Muscle of arm (tissue), 14 donors: ENCODE measurements at places on chromosomes 6 and 20. TPM values are rescaled to one million over a fixed set of nuclear protein-coding genes. Genes with fewer than 3 reads are reported as not detected.

DNA sequence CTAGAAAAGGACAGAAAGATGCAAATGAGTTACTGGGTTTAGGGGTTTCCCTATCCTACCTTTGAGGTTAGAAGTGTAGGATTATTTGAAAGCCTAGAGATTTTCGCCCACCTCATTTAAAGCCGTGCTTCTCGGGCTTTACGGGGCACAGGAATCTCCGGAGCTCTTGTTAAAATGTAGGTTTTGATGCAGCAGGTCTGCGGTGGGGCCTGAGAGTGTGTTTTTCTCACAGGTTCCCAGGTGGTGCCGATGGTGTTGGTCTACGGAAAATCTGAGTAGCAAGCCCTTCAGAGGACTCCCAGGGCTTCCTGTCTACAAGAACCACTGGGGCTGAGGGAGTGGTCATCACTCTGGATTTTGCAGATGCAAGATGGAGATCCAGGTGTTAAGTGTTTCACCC lies 47.5 kb downstream of the TRAM2 start:
- no peak for DNase-seq

DNA sequence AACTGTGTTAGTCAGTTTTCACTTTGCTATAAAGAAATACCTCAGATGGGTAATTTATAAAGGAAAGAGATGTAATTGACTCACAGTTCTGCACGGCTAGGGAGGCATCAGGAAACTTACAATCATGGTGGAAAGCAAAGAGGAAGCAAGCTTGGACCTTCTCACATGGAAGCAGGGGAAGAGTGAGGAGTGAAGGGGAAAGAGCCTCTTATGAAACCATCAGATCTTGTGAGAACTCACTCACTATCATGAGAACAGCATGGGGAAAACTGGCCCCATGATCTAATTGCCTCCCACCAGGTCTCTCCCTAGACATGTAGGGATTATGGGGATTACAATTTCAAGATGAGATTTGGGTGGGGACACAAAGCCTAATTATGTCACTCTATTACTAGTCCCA lies 41.3 kb upstream of the PLAGL1 start:
- DNase-seq: no peak

DNA sequence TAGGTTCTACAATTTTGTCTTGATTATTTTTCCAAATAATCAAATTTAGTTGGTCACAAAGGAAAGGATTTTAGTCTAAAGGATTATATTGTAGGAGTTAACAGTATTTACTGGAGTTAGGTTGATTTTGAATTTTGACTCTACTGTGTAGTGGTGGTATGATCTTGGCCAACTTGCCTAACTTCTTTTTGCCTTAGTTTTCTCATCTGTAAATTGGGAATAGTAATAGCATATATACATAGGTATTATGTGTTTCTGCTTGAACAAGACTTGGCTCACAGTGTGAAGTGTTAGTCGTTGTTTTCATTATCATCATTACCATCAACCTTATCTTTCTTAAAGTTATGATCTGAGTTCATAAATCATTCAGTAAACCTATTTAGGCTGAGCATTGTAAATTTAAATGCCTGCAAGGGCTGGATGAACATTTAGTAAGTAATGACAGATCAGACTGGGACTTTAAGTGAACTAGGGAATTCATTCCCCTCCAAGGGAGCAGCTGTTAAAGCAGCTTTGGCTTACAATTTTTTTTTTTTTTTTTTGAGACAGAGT lies 11.2 kb downstream of the ITCH start:
- no peak for DNase-seq

GRCh38 chr6:37354526-37355384 lies 972 bp downstream of the RNF8 start:
- DNase-seq: peak; percentile 30

- DNase-seq: no peak
Measured at GRCh38 chr6:166382500-166382932, 224 bp downstream of the MPC1 start.

DNA sequence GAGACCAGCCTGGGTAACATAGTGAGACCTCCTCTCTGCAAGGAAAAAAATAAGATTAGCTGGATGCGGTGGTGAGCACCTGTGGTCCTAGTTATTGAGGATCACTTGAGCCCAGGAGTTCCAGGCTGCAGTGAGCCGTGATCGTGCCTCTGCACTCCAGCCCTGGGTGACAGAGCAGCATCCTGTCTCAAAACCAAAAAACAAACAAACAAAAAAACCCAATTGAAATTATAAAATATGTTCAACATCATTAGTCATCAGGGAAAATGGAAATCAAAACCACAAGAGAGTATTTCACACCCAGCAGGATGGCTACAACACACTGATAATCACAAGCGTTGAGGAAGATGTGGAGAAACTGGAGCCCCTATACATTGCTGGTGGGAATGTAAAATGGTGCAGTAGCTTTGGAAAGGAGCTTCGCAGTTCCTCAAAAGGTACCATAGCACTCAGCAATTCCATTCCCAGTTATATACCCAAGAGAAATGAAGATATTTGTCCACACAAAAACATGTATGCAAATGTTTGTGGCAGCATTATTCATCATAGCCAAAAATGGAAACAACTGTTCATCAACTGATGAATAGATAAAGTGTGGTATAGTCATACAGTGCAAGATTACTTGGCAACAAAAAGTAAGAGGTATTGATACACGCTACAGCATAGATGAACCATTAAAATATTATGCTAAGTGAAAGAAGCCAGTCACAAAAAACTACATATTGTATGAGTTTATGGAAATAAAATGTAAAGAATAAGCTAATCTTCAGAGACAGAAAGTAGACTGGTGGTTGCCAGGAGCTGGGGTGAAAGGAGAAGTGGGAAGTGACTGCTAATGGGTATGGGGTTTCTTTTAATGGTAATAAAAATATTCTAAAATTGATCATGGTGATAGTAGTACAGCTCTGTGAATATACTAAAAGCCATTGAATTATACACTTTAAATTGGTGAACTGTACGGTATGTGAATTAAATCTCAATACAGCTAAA lies 38.7 kb upstream of the RIPOR2 start:
- DNase-seq: no peak

DNA sequence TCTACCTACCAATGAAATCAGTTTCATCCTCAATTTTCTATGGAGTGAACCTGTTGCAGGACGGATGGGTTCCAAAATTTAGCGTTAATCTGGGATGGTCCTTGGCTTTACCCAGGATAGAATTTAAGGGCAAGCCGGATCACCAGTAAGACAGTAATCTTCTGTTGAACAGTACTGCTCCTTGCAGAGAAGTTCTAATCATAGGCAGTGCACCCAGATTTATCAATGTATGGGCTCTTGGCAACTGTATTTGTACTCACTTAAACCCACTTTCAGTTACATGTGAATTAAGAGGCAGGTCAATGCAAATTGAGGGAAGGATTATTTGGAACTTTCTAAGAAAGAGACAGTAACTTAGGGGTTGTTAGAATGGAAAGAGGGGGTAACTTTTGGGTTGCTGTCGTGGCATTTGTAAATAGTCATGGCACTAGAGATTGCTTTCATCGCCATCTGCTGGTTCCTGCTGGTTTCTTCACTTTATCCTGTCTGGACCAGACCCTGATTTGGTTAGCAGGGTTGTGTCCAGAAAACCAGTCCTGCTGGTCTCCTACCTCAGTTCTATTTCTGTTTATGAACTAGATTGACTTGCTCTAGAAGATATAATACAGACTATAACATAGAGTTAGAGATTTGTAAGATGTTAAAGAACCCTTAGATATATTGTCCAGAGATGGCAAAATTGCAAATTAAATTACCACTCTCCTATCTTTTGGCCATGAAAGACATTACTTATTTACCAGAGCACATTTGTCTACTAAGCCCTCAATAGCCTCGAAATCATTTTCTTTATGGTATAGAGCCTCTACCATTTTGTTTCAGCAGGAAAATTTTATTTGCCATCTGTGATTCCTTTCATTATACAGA lies 646.3 kb downstream of the UTRN start:
- DNase-seq: peak; percentile 19

GRCh38 chr6:167119670-167120582 lies 3.0 kb upstream of the CCR6 start:
- DNase-seq: no peak

DNA sequence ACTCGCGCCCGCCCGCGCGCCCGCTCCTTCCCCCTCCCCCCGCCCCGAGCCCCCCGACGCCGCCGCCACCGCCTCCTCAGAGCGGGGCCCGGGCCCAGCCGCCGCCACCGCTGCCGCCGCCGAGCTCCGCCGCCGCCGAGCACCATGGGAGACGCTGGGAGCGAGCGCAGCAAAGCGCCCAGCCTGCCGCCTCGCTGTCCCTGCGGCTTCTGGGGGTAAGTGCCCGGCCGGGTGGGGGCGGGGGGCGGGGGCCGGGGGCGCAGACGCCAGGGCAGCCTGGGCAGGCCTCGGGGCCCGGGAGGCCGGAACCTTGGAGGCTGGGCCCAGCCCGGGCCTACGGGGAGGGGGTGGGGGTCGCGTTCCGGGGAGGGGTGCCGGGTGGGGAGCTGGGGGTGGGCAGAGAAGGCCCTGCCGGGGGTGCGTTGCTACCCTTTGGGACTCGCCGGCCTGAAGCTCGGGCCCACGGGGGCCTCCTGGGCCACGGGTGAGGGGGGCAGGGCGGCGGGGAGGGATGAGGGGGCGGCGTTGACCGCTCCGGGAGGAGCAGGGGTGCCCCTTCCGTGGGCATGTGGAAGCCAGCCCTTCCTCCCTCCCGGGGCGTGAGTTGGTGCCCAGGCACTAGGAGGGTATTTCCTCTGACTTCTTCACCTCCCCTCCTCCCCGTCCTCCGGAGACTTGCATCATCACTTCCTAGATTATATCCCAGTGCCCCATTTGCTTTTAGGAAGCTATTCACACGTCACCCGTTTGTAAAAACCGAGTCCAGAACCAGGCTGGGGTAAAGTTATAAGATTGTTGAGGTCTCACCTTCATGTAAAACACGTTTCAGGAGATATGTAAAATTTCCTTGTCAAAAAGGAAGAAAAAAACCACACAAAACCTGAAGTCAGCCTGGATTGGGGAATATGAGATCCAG lies 533 bp downstream of the ZFAND3 start:
- peak; percentile 61 for DNase-seq

DNA sequence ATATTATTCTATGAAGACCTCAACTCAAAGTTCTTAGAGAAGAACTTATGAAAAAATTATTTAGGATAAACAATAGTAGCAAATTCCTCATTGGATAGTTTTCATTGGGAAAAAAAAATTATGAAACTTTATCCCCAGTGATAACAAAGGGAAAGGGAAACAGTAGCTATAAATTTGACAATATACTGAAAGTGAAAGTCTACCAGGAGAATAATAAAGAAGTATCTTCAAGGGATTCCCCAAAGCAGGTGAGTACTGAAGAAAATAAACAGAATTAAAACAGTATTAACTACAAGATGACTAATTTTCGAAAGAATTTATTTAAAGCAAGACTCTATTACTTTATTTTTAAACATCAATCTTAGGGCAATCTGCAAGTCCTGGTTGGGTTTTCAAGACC lies 56.4 kb downstream of the REPS1 start:
- no peak for DNase-seq

DNA sequence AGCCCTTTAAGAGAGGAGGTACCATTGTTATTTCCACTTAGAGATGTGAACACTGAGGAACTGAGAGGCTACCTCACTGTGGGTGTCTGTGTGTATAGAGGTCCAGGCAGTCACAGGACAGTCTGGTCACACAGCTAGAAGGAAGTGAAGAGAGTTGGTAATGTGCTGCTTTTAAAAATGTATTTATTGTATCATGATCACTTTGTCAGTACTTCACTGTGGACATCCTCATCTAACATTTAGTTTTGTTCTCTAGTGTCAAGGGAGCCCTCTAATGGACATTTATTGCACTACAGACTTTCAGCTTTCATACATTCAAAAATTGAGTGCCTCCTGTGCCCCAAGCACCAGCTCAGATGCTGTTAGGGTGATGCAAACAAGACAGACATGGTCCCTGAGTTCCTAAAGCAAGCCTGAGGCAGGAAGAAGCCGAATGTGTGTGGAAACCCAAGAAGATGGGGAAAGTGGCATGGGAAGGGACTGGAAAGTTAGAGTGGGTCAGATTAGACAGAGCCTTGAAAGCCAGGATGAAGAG lies 123.0 kb downstream of the SLC16A10 start:
- peak; percentile 52 for DNase-seq

GRCh38 chr6:11811644-11812264 lies 33.2 kb upstream of the ADTRP start:
- DNase-seq: no peak

DNA sequence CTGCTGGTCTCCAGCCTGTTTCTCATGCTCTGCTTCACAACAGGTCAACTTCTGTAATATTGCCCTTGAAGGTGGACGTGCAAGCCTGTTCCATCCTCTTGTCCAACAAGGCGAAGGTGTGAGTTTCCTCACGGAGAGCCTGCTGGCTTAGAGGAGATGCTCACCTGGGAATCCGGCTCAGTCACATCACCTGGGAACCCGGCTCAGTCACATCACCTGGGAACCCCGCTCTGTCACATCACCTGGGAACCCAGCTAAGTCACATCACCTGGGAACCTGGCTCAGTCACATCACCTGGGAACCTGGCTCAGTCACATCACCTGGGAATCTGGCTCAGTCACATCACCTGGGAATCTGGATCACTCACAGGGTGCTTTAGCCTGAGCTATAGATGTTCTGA lies 230.1 kb downstream of the ERMARD start:
- no peak for DNase-seq

- peak; percentile 87 for DNase-seq
Measured at GRCh38 chr20:53859684-53860083, 210.7 kb downstream of the BCAS1 start.

DNA sequence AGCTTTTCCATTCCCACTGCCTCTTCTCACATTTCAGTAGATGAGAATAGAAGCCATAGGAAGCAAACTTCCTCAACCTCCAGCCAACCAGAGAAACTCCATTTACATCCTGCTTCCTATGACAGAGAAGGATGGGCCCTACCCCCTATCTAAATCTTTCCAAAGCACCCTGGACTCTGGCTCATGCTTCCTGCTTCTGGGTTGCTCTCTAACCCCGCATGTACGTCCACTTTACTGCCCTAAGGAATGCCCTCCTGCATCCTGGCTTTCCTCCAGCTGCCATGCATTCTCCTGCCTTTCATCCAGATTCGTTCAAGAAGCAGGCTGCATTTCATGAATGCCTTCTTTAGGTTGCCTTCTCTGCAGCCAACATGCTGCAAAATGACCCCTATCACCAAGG lies 91.9 kb downstream of the FAM217A start:
- no peak for DNase-seq

- DNase-seq: no peak
Measured at GRCh38 chr6:51398793-51399192, 580.1 kb downstream of the TFAP2B start.

- DNase-seq: no peak
Measured at GRCh38 chr6:149169761-149170511, 147.6 kb upstream of the TAB2 start.

DNA sequence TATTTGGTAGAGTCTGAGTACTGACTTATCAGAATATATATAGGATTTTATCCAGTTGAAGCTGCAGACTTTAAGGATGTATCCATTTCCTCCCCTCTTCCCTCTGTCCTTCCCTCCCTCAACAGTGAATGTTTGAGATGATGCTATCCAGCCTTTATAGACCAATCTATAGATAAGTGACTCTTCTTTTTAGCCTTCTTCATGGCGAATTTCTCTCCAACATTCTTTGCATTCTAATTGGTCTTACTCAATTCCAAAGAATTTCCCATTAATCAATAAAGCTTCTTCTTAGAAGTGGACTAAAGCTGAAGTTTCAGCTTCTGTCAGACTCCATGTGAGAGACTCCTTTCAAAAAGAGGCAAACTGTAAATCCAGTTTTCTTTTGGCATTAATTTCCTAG lies 99.3 kb downstream of the AIG1 start:
- no peak for DNase-seq

Gene PLG
- 2.8 TPM for polyA plus RNA-seq

Gene TLDC2
- not detected for polyA plus RNA-seq

Gene TPMT
- polyA plus RNA-seq: 5.0 TPM

Gene FAM209B
- polyA plus RNA-seq: not detected

Gene HTR1E
- not detected for polyA plus RNA-seq

Gene EFCAB8
- not detected for polyA plus RNA-seq

Gene LY6G5C
- polyA plus RNA-seq: 3.4 TPM

Gene CNBD2
- not detected for polyA plus RNA-seq

Gene PSMG4
- polyA plus RNA-seq: 10.9 TPM
